ENCODE measurements at places on chromosomes 3 and 15.
A peak's percentile ranks its signal among the peaks of the same experiment; 100 is the strongest.

GRCh38 chr15:98150084-98150483 lies 189.6 kb downstream of the ARRDC4 start:
- DNase-seq, result no peak

GRCh38 chr3:11764931-11765363 lies 81.7 kb downstream of the TAMM41 start:
- no peak for DNase-seq

- DNase-seq, result no peak
These were observed 15.1 kb downstream of the U2SURP start for GRCh38 chr3:143016321-143016972.

GRCh38 chr15:94233441-94233840 lies 2.1 kb downstream of the MCTP2 start:
- no peak for DNase-seq

DNA sequence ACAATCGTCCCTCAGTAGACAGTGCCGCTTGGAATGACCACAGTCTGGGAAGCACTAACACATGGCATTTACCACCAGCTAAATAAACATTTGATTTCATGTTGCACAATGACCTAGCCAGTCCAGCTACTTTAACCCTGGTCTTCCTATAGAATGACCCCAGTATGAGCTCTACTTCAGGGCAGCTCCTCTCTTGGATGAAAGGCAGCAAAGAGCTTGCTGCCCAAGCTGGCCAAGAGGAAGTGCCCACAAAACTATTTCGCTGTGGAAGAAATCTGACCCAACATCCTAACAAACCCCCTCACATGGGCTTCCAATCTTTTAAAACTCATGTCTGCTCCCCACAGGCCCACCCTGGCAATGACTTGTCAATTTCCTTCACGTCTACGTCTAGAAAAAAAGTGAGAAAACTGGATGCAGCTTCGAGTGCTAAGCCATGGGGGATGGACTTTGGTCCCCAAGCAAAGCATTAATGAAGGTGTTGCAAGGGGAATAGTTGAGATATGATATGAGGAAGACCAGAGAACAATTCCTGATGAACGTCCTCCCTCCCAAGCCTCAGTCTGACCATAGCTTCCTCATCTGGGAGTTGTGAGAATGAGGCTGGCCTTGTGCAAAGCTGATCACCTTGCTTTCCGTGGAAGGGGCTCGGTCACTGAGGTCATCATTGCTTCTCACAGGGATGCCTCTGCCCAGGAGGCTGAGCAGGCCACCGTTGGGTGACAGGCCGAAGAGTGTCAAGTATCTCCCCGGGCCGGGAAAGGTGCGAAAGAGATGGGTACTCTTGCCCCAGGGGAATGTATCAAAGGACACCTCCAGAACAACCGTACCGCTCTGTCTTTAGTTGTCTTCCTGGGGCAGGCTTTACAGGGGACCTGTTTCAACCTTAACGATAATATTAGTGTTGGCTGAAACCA lies 964 bp downstream of the SLC25A20 start:
- no peak for DNase-seq

DNA sequence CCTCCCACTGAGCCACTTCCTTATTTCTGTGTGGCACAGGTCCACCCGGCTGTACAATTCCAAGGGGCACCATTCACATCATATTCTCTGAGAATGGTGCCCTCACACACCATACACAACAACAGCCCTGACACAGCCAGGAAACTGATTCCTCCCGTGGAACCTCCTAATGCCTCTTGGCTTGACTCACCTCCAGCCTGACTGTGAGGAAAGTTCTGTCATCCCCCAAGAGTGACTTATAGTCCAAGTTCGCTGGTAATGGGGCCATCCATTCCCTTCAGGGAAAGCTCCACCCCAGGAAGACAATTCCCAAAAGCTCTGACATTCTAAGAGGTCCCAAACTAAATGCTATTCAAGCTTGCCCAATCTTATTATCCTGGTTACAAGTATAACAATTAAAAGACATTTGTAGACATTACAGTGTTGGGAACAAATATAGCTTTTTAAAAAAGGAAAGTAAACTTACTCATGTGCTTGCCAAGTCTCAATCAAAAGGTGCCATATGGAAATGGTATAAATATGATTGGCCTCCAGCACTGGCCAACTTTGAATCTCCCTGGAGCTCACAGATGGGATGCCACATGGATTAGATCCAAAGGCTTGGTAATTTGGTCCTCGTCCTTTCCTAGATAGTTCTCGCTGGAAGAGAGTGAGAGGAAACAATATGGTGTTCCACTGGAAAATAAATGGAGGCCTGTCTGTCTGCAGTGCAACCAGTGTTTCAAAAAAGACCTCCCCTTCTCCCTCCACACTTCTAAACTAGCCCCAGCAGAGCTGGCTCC lies 56.3 kb upstream of the PSMD6 start:
- no peak for DNase-seq

DNA sequence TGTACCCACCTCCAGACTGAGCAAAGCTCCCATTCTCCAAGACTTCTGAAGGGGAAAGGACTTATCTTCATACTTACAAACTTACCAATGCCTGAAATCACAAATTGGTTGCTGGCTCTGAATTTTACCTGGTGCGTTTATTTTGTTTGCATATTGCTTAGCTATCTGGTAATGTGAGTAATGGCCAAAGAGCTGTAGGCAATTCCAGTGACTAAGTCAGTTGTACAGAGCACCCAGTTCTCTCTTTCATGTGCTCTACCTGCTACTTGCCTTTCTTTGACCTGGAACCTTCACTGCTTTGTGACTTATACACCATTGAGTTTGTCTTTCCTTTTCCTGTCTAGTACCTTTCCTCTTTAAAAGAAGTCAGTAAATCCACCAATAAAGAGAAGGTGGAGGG lies 755.9 kb upstream of the LMCD1 start:
- no peak for DNase-seq

GRCh38 chr15:76418352-76419140 lies 82.0 kb downstream of the ISL2 start:
- DNase-seq, result no peak

DNA sequence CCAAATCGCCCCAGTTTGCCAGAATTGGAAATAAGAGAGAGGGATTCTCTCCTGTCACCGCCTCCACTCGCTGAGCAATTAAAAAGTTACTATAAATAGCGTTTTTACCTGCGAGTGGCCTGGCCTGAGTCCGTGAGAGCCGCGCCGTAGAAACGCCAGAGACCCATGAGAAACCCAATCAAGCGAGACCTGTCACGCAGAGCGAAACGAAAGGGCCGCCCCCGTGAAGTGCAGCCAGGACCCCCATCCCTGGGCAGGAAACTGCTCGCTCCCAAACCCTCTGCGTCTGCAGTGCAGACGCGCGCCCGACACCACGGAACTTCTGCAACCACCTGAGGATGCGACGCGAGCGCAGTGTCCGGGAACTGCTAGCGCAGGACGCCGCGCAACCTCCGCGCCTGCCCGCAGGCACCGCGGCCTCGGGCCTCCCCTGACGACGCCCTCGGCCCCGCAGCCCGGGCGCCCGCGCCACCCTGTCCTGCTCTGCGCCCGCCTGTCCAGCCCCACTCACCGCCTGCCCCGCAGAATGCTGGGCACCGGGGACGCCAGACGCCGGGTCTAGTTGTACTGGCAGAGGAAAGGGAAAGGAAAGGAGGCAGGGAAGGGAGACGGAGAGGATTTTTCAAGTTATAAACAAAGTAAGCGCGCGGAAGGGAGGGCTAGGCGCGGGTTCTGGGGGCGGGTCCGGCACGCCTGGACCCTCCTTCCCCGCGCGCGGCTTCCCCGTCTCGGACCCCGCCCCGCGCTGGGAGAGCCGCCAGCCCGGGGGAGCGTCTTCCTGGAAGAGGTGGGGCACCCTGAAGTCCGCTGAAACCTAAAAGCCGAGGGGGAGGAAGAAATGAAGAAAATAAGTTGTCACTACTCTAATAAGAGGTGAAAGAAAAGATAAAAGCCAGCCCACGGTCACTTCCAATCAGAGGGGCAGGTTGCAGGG lies at the start of gene PLSCR4:
PLSCR4 (minus strand) TSS at position 657 of the 934 bp plus-strand sequence. CDS start 29,034 bp downstream, outside the sequence.
- peak; percentile 68 for DNase-seq

GRCh38 chr3:47782446-47783308 lies 984 bp upstream of the SMARCC1 start:
- DNase-seq, result no peak

- no peak for DNase-seq
These were observed 59.9 kb downstream of the SUCNR1 start for GRCh38 chr3:151933234-151933853.

DNA sequence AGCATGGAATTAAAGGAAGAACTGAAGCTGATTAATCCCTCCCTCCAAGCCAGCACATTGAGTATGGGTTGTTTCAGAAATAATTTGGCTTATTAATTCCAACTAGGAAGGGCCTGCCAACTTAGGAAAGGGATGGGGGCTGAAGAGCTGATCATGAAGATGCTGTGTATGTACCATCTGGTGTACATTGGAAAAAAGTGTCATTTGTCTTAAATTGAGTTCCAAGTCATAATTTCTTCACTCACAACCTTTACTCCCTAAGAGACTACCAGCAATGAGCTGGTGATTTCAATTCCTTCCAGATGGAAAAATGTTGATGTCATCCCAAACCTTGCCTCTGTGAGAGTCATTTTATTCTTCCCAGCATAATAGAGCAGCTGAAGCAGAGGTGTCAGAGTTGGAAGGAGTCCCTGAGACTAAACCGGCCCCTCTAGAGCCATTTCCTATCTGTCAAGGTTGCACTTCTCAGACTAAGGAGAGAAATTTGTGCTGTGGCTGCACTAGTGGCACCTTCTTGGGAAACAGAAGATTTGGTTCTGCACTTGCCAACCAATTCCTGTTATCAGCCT lies 79.4 kb downstream of the GTPBP8 start:
- DNase-seq, result no peak

GRCh38 chr3:97991293-97991682 lies 19.1 kb upstream of the RIOX2 start:
- no peak for DNase-seq

GRCh38 chr3:32456429-32457130 lies 46.1 kb downstream of the CMTM6 start:
- no peak for DNase-seq

- no peak for DNase-seq
These were observed 60.8 kb upstream of the POLG start for GRCh38 chr15:89395461-89395871.

GRCh38 chr3:150751781-150752263 lies 11.1 kb downstream of the SIAH2 start:
- DNase-seq, result no peak

- DNase-seq, result no peak
These were observed 155.2 kb upstream of the TLE3 start for GRCh38 chr15:70252951-70253320.

Measured in left kidney (tissue), 8 donors.